Stimulated activated CD4-positive, alpha-beta T cell treated with anti-CD3 and anti-CD28 coated beads, Interleukin-1b, Interleukin-23, amount 100 ng/mL, for 1 hour (primary cell): ENCODE measurements at places on chromosomes 2 and 18.
A peak's percentile ranks its signal among the peaks of the same experiment; 100 is the strongest.

DNA sequence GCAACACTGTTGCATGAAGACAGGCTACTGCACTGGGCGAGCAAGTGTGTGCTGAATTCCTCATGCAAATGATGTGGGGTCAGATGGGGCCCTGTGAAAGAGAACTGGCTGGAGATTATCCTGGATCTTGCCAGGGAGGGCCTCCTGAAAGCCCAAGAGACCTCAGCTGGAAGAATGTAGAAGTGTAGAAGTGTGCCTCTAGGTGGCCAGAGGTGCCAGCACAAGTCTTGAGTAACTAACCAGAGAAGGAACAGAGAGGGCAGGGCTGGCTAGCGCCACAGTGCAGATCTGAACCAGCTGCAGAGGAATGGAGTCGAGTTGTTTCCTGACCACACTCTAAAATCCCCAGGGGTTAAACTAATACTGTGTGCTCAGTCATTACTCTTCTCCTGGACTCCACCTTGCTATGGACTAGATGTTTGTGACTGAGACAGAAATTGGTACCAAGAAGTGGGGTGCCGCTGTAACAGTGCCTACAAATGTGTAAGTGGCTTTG lies 399.3 kb downstream of the LRATD1 start:
- DNase-seq, result no peak

DNA sequence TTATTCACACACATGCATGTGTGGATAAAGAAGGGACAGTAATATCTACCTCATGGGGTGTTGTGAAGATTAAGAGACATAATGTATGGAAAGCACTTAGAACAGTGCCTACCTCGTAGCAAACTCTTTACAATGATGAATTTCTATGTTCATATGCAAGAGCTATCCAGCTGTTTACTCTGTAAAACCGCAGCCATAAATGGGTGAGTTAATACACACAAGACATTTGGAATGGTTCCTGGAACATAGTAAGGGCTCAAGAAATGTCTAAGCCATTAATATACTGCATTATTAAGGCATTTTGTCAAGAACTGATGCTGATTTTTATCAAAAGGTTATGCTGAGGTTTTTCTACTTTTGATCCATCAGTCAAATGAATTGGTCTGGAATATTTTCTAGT lies 1076.2 kb downstream of the TSN start:
- no peak for DNase-seq

- DNase-seq, result peak; percentile 46
Observed at GRCh38 chr2:84946204-84947009, 24.6 kb upstream of the KCMF1 start.

DNA sequence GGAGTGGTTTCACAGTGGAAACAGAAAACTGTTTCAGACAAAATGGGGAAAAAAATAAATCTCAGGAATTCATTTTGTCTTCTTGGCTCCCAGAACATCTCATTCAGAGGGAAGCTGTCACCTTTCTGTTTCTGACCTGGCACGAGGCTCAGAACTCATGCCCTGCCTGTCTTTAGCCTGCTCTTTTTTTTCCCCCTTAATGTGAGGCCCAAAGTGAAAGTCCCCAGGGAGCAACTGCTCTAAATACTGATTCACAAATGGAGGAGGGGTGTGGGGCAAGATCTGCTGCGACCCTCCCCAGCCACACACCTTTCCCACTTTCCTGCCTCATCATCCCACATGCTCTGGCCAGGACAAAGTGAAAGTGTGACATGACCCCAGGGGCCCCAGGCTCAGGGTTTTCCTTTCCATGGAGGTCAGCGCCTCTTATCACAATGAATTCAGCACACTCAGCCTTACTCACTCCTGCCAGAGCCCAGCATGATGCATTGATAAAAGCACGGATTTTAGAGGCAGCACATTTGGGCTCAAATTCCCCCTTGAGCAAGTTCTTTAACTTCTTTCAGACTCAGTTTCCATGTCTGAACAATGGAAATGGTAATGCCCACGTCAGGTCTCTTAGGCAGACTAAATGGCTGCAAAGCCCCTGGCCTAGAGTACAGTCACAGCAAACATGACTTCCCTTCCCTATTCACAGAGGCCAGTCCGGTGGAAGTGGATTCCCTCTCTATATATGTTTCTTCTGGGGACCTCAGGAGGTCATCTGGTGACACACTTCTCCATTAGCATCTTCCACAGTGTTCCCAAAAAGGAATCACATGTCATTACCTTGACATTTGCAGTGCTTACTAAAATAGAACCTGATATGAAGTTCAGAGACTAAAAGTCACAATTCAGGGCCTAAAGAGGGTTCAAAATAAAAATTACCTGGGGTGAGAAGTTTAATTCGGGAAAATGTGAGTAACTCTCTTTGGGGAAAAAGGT lies 55.3 kb upstream of the TMEM163 start:
- no peak for DNase-seq

GRCh38 chr18:809985-810642 lies 1.9 kb downstream of the YES1 start:
- DNase-seq, result no peak

DNA sequence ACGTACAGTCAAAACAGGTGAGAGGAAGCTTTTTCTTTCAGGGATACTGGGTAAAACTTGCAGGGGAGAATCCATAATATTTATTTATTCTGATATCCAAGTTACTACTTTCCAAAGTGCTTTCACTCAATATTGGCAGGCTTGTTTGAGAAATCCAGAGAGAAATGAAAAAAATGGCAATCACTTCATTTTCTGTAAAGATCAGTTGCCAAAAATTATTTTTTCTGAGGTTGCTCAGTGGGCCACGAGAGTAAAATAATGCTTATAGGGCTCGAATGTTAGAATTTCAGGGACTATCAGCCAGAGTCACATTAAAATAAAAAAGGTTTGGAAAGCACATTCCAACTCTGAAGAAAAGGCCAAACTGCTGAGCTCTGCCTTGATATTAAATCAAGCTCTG lies 324.6 kb upstream of the RND3 start:
- no peak for DNase-seq

DNA sequence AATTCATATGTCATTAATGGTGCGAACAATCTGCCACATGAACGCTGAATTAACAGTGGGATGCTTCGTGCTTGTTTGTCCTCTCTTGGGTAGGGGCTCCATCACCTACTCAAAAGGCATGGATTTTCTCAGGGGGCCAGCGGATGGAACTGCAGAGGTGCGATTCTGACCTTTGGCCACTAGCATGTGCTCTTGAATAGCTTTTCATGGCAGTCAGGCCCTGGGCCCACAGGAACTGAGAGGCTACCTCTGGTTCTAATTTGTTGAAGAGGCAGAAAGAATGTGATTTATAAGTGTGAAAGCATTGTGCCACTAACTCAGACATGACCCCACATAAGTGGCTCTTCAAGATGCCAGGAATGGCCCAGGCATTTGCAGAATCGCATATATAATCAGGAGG lies 283.2 kb downstream of the INSIG2 start:
- DNase-seq, result no peak

DNA sequence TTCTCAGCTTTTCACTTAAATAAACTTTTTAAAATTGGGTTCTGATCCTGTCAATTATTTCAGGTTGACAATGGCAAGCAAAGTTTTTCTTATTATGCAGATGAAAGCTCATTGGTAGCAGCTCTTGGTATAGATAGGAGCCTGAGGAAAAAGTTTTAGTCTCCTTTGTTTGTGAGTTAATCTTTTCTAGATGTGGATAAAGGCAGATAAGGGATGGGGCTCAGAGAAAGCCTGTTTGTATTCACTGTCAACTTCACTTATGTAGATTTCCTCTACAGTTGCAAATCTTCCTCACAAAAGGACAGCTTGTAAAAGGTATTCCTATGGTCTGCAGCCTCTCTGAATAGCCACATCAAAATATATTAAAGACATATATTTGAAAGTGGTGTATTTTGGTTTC lies 224.5 kb upstream of the SPOPL start:
- no peak for DNase-seq

- DNase-seq, result no peak
Observed at GRCh38 chr2:85958731-85959130, 69.9 kb upstream of the ST3GAL5 start.

DNA sequence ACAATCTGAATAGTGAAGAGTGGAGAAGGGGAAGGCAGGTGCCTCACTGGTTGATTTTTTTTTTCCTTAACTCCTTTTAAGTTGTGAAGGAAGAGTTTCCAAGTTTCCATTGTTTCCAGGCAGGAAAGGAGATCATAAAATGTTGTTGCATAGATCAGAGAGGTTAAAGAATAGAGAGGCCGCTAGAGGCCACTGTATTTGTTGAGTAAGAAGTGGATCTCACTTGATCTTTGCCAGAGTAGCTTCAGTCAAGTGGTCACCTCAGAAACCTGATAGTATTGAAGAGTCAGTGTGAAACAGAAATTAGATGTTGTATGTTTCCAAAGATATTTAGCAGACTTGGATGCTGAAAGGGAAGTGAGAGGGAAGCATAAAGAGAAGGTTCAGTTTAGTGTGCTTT lies 17.6 kb downstream of the CTNNA2 start:
- DNase-seq, result no peak

DNA sequence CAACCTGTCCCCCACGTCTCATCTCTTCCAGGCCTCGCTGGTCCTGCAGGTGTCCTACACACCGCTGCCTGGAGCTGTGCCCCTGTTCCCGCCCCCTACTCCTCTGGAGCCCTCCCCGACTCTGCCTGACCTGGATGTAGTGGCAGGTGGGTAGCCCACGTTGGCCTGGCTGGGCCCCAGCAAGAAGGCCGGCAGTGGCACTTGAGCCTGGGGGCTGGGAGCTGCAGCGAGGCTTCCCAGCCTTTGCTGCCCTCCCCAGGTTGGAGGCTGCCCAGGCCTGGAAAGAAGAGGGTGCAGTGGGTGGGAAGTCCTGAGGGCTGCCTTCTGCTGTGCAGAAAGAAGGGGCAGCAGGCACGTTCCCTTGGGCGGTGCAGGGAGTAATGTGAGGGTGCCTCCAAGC lies 58.4 kb downstream of the DYSF start:
- DNase-seq, result no peak
